Inflammatory macrophage treated with lipopolysaccharide for 4 hours (primary cell): ENCODE measurements at places on chromosomes 7 and 10.

GRCh38 chr10:93138113-93138870 is 64.6 kb downstream of the CYP26A1 start:
- no peak for DNase-seq

DNA sequence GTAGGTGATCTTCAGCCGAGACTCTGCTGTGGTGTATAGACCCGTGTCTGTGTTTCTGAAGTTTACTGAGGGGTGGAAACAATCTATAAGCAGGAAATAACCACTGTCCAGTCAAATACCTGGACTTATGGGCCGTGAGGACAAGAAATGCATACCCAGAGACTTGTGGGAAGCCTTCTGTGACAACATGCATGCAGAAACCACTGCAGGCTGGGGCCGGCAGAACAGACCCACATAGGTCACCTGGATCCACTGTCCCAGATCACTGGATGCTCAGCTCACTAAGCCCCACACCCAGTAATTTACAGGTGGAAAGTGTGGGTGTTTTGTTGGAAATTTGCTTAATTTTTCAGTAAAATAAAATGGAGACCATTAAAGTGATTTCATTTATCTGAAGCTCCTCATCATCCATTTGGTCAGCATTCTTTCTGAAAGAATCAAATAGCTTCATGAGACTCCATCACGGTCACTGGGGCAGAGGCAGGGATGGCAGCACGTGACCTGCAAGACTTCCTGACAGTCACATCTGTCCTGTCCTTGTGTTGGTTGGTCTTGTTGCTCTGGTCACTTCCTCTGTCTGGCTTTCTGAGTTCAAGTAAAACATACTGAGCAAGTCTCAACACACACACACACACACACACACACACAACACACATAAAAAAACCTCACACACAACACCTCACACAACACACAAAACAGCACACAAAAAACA is 108.3 kb downstream of the TNS3 start:
- DNase-seq = peak; percentile 70

DNA sequence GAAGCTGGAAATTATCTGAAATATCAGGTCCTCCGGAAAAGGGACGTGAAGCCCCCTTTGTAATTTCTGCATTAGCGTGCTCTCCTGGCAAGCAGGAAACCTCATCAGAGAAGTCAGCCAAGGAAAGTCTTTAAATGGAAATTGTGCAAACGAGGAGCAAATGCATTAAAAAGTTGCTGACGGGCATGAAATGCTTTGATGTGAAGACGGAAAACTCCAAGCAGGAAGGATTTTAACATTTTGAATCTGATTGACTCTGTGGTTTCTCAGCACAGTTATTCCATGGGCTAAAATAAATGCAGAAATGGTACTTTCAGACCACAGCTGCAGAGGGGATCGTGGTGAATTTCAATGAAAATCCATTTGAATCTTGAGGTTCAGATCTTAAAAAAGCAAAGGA is 167.8 kb downstream of the AHR start:
- no peak for DNase-seq

GRCh38 chr7:150381096-150381495 is 2.0 kb downstream of the ZNF775 start:
- no peak for DNase-seq

- no peak for DNase-seq
Observed at GRCh38 chr10:63072951-63073350, 60.2 kb upstream of the NRBF2 start.

- no peak for DNase-seq
Observed at GRCh38 chr10:71521504-71522441, 125.1 kb downstream of the CDH23 start.

DNA sequence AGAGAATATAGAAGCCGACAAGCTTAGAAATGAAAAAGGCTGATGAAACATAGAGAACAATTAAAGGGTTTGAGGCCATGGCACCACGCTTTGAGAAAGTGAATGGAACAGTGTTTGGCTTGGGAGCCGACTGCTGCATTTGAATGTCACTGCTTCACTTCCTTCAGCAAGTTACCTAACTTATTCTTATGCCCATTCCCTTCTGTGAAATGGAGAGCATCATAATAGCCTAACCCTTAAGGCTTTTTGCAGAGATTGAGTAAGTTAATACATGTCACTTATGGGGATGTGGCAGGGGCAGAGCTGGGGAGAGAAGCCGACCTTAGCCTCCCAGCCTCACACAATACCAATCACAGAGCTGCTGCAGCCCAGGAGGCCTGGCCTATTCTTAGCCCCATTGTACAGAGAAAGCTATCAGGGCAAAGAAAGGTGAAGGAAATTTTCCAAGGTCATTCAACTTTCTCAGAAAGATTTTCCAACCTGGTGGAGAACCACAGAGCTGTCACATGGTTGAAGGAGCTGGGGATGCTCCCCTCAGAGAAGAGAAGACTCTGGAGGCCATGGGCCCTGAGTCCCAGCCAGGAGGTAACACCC is 186.0 kb upstream of the GDF10 start:
- DNase-seq = no peak

- no peak for DNase-seq
Observed at GRCh38 chr10:124416733-124417132, 2.0 kb downstream of the OAT start.

DNA sequence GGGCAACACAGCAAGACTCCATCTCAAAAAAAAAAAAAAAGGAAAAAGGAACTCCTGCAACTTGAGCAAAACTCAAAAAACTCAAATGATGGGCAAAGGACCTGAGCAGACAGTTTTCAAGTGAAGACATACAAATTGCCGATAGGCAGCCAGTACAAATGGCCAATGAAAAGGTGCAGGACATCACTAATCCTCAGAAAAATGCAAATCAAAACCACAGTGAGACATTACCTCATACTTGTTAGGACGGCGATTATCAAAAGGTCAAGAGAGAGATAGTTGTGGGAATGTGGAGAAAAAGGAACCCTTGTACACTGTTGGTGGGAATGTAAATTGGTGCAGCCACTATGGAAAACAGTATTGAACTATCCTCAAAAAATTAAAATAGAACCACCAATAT is 16.8 kb downstream of the SVOPL start:
- DNase-seq = no peak

DNA sequence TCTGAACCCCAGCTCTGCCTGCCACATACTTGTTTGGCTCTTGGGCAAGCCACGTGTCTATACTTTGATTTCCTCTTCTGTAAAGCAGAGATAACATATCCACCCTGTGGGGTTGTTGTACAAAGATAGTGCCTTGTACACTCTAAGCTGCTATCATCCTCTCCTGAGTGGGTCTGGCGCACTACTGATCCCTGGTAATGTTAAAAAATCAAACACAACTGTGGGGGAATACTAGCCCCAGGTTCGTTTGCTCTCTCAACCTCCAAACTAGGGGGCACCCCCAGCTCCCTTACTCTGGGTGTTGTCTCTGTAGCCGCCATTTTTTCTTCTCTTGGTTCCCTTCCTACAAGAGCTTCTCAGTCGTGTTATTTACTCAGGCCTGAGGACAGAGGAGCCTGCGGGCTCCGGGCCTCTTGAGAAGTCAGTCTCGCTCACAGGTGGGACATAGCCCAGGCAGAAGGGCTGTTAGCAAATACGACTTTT is 1.0 kb downstream of the POLM start:
- no peak for DNase-seq
